T-helper 17 cell (primary cell): ENCODE measurements at places on chromosomes 16 and 17. TPM values are rescaled to one million over a fixed set of nuclear protein-coding genes. Genes with fewer than 3 reads are reported as not detected.

DNA sequence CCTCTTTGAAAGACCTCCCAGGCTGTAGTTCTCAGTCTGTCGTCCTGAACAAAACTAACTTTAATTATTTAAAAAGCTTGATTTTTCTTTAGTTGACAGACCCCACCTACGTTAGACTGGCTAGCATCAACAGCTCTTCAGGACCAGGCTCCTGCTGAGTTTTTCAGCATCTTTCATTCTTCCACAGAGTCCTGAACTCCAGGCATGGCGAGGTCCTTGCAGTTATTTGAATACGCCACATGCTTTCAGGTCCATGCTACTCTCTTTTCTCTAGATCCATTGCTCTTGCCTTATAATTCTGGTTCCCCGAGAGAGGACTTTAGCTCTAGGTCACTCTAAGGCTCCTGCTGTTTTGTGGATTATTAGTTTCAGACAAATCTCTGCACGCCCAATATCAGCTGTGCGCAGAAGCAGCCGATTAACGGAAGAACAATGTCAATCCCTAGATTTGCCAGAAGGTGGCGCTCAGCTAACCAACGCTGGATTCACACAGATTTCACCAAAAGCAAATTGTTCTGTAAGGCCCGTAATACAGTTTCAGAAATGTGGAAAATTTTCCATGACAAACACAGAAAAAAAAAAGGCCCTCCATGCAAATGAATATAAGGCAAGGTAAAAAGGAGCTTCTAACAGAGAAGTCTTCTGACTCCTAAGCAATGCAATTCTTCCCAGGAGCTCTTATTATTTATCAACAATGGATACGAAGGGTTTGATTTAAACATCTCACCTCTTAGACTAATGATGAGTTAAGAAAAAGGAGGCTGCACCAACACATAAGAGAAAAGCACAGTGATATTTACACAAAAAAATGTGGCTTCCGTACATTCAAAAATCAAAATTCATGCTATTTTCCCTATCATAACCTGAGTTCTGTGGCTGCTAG is 33.5 kb upstream of the BCO1 start:
- H3K36me3 ChIP-seq = no peaks in the 10 kb centered on the region
- peaks cover 4% of the 10 kb centered on the region for H3K4me1 ChIP-seq
- no peak overlapping the region for H3K4me3 ChIP-seq
- peaks cover 35% of the 10 kb centered on the region for H3K27me3 ChIP-seq

The ABCA8 gene
- not detected for total RNA-seq

The PHOSPHO1 gene
- not detected for total RNA-seq

GRCh38 chr17:79203016-79203415 is 128.4 kb downstream of the ENGASE start:
- H3K4me3 ChIP-seq = no peak overlapping the region
- no peak for DNase-seq
- H3K27ac ChIP-seq = no peak overlapping the region
- H3K4me1 ChIP-seq = no peaks in the 10 kb centered on the region
- peaks cover 69% of the 10 kb centered on the region for H3K27me3 ChIP-seq

DNA sequence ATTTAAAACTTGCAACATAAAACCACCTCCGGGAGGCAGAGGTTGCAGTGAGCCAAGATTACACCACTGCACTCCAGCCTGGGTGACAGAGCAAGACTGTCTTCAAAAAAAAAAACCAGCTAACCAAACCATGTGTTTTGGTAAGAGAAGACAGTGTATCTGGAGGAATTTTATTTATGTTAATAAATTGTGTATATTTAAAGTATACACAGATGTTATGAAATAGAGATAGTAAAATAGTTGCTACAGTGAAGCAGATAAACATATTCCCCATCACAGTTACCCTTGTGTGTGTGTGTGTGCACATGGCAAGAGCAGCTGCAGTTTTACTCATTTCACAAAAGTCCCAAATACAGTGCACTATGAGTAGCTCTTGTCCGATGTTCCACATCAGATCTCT is 54.8 kb upstream of the CRISPLD2 start:
- peaks cover 19% of the 10 kb centered on the region for H3K36me3 ChIP-seq
- H3K4me3 ChIP-seq = peak overlapping the region; percentile 75
- H3K27me3 ChIP-seq = no peaks in the 10 kb centered on the region
- H3K27ac ChIP-seq = peak overlapping the region; percentile 100

The GDPD3 gene
- total RNA-seq = 12.6 TPM

GRCh38 chr17:64146418-64147109 is 16.6 kb upstream of the ERN1 start:
- H3K4me1 ChIP-seq = peaks cover 15% of the 10 kb centered on the region
- DNase-seq = peak; percentile 20
- H3K4me3 ChIP-seq = no peak overlapping the region
- H3K27ac ChIP-seq = no peak overlapping the region
- no peaks in the 10 kb centered on the region for H3K27me3 ChIP-seq
- no peaks in the 10 kb centered on the region for H3K36me3 ChIP-seq

DNA sequence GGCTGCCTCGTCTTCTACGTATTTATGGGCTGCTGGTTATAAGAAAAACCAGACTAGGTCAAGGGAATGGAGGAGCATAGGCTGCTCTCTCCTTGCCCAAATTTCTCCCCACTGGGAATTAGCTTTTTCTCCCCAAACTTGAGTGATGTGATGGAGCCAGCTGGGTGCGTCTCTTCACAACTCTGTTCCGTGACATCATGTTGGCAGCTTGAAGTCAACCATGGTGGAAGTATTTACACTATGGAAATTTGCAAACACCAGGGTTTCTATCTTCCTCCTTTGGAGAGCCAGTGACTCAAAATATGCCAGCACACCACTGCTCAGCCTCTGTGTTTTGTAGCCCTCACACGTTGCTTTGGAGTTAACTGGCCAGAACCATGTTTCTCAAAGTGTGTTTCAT is 78.1 kb downstream of the OR1D5 start:
- no peak overlapping the region for H3K4me3 ChIP-seq
- H3K27me3 ChIP-seq = no peaks in the 10 kb centered on the region
- H3K27ac ChIP-seq = no peak overlapping the region
- peaks cover 4% of the 10 kb centered on the region for H3K36me3 ChIP-seq
- H3K4me1 ChIP-seq = no peaks in the 10 kb centered on the region

DNA sequence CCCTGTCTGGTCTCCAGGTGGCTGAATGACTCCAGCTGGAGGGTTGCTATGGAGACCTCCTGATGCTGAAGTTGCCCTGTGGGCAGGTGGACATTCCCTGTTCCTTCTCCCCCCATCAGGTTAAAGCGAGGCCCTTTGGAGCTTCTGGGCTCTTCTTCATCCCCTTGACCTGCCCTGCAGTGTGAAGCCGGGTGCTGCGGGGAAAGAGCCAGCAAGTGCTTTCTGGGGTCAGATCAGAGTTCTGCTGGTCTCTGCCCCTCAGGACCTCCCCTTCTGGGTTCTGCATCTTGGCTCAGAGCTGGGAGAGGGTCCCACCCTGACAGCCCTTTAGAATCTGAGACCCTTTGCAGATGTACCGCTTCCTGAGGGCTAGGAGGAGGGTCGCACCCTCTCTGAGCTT is 25.1 kb downstream of the NKD1 start:
- H3K4me3 ChIP-seq = no peak overlapping the region
- no peak for DNase-seq
- peaks cover 7% of the 10 kb centered on the region for H3K36me3 ChIP-seq
- peaks cover 8% of the 10 kb centered on the region for H3K4me1 ChIP-seq

DNA sequence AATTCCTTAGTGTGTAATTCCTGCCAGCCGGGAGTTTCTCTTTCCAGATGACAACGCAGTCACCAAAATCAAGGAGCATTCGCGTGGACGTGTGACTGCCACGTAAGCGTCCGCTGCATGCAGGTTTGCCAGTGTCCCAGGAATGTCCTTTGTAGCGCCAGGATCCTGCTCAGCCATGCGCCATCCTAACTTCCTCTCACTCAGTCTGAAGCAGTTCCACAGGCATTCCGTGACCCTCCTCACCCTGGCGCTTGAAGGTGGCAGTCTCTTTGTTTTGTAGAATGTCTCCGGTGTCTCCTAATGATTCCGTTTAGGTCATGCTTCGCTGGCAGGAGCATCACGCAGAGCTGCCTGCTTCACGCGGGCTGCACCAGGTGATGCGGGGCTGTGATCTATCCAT is 88.6 kb downstream of the RPTOR start:
- no peak overlapping the region for H3K4me3 ChIP-seq
- H3K36me3 ChIP-seq = peaks cover 2% of the 10 kb centered on the region
- no peak overlapping the region for H3K27ac ChIP-seq
- no peak for DNase-seq
- no peaks in the 10 kb centered on the region for H3K27me3 ChIP-seq

DNA sequence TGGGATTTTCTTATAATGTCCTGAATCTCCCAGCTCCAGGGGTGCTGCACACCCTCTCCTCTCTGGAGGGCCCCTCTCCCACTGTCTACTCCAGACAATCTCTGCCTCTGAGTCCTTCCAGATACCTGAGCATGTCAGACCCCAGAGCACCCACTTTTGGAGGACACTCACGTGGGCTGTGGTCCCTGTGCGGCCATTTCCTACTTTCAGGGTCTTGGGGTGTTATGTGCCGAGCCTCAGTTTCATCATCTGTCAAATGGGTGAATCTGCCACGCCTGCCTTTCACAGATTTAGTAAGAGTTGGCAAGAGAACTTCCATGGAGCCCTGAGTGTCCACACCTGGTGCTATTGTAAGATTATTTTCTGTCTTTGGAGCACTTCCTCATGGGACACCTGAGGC is 3.7 kb upstream of the FOXL1 start:
- no peak overlapping the region for H3K27ac ChIP-seq
- H3K36me3 ChIP-seq = peaks cover 4% of the 10 kb centered on the region
- DNase-seq = no peak
- H3K4me1 ChIP-seq = peaks cover 7% of the 10 kb centered on the region

- DNase-seq = no peak
- no peak overlapping the region for H3K27ac ChIP-seq
- H3K36me3 ChIP-seq = peaks cover 7% of the 10 kb centered on the region
- no peaks in the 10 kb centered on the region for H3K27me3 ChIP-seq
- H3K4me1 ChIP-seq = peaks cover 2% of the 10 kb centered on the region
- H3K4me3 ChIP-seq = no peak overlapping the region
These were observed 20.3 kb downstream of the KATNB1 start for GRCh38 chr16:57755726-57756423.

DNA sequence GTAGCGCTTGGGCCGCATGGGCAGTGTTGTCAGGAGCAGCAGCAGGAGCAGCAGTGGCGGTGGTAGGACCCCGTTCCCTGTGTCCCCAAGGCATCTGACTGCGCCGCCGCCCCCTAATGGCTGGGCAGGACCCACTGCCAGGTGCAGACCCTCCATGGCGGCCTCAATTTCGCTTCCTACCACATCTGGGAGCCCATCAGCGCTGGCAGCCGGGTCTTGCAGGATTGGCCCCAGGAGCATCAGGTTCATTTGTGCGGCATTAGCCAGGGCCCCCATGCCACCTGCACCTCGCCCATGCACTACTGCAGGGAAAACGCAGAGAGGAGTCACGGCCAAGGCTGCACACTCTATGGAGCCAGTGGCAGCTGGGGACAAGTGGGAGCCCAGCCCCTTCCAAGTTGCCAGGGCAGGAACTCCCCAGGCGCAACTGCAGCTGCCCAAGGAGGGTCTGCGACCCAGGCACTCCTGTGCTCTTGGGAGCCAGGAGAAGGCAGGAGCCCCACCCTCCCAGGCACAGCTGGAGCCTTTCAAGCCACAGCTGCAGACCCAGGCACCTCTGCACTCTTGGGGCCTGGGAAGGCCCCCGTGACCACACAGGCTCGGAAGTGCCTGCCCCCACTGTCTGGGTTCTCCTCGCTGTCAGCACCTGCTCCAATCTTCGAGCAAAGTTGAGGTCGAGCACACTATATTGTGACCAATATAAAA is 594.2 kb downstream of the KCNJ18 start:
- H3K4me3 ChIP-seq = no peak overlapping the region
- no peaks in the 10 kb centered on the region for H3K36me3 ChIP-seq
- H3K4me1 ChIP-seq = no peaks in the 10 kb centered on the region

DNA sequence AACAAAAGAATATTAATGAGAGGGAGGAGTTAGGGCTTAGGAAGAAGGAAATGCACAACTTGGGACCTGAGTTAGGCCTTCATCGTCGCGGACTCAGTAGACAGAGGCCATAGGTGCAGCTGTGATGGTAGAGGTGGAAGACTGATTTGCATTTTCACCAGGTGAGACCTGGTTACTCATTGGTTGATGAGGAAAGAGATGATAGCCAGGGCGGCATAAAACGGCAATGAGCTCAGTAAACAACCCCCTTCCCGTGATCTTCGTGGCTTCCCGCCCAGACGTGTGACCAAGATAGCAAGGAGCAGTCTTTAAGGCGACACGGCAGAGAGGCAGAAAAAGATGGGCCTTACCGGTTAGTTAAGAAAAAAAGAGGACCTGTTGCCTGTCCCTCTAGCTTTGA is at the start of gene TMC5:
TSS of gene TMC5 (plus strand) at position 244 of the 400 bp plus-strand sequence. CDS start 22,156 bp downstream, outside the sequence.
- no peak within 1 kb of the TSS for H3K27ac ChIP-seq
- no peak for DNase-seq
- H3K36me3 ChIP-seq = peaks cover 2% of the 10 kb centered on the region
- no peak within 1 kb of the TSS for H3K4me3 ChIP-seq

DNA sequence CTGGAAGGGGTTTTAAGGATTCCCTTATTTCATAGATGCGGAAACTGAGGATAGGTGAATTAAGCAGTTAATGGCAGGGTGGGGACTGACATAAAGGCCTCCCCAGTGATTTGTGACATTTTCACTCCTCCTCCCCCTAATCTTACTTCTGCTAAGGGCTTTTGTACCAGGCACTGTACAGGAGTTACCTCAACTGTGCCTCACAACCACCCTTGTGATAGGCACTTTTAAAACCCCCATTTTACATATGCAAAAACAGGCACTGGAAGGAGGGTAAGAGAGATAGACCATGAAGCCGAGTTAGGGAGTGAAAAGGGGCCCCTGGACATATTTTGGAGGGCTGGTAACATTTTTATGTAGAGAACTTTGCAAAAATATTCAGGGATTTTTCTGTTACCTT is 862 bp upstream of the GDE1 start:
- no peak for DNase-seq
- H3K4me1 ChIP-seq = peaks cover 48% of the 10 kb centered on the region
- H3K27me3 ChIP-seq = no peaks in the 10 kb centered on the region
- no peak overlapping the region for H3K4me3 ChIP-seq

DNA sequence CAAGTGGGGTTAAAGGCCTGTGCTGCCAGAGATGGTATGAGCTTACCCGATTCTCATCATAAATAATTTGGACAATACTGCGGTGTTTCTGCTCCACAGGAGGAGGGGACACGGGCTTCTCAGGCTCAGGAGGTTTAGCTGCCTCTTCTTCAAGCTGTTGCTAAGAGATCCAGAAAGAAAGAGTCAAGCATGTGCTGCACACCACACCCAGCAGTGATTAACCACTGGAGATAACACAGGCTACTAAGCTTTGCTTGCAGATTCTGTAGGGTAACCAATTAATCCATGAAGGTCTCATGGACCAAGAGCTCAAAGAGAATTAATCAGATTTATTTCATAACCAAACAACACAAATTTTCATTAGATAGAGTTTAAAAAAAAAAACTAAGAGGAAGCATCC is 56.6 kb downstream of the NCOR1 start:
- H3K4me3 ChIP-seq = no peak overlapping the region
- DNase-seq = no peak
- H3K36me3 ChIP-seq = peaks cover 8% of the 10 kb centered on the region
- H3K27me3 ChIP-seq = no peaks in the 10 kb centered on the region
- H3K4me1 ChIP-seq = peaks cover 22% of the 10 kb centered on the region
- H3K27ac ChIP-seq = no peak overlapping the region

The TPSG1 gene
- not detected for total RNA-seq

- H3K27ac ChIP-seq = no peak overlapping the region
- no peak for DNase-seq
- H3K4me3 ChIP-seq = no peak overlapping the region
- H3K27me3 ChIP-seq = peaks cover 6% of the 10 kb centered on the region
These were observed 119.1 kb upstream of the ANKFN1 start for GRCh38 chr17:56034197-56034635.

GRCh38 chr16:89921702-89922476 is 1.3 kb upstream of the TUBB3 start:
- H3K27me3 ChIP-seq = peaks cover 15% of the 10 kb centered on the region
- H3K27ac ChIP-seq = no peak overlapping the region
- H3K4me3 ChIP-seq = no peak overlapping the region
